ENCODE measurements at places on chromosomes 11 and 22. TPM values are rescaled to one million over a fixed set of nuclear protein-coding genes. Genes with fewer than 3 reads are reported as not detected.

The TSGA10IP gene
- not detected for total RNA-seq

The PGA4 gene
- total RNA-seq = not detected

The JAML gene
- 1.2 TPM for total RNA-seq

The SPON1 gene
- total RNA-seq = not detected

The KRTAP5-8 gene
- total RNA-seq = not detected

The CNGA4 gene
- total RNA-seq = under 0.01 TPM

The SLC35E4 gene
- total RNA-seq = 46.8 TPM

The FANCF gene
- 12.7 TPM for total RNA-seq

The BAIAP2L2 gene
- not detected for total RNA-seq

The IL10RA gene
- not detected for total RNA-seq

The AGBL2 gene
- under 0.01 TPM for total RNA-seq

The OR10G8 gene
- not detected for total RNA-seq

The IGSF9B gene
- total RNA-seq = 0.91 TPM

The NRGN gene
- total RNA-seq = 0.91 TPM

The PKDREJ gene
- not detected for total RNA-seq

The OR51I1 gene
- not detected for total RNA-seq

The LDLRAD3 gene
- total RNA-seq = 9.1 TPM

The HTR3A gene
- total RNA-seq = not detected

The KCNK4 gene
- total RNA-seq = under 0.01 TPM

The FGF19 gene
- total RNA-seq = not detected

Data from epithelial cell of umbilical artery (primary cell).